Stimulated activated CD4-positive, alpha-beta T cell treated with anti-CD3 and anti-CD28 coated beads, Interleukin-1b, Interleukin-23, amount 100 ng/mL, for 1 hour (primary cell): ENCODE measurements at places on chromosomes 1 and 21.

GRCh38 chr1:230359992-230360668 lies 66.0 kb downstream of the PGBD5 start:
- no peak for DNase-seq

- DNase-seq = no peak
Measured at GRCh38 chr21:17540530-17540929, 27.7 kb downstream of the CXADR start.

DNA sequence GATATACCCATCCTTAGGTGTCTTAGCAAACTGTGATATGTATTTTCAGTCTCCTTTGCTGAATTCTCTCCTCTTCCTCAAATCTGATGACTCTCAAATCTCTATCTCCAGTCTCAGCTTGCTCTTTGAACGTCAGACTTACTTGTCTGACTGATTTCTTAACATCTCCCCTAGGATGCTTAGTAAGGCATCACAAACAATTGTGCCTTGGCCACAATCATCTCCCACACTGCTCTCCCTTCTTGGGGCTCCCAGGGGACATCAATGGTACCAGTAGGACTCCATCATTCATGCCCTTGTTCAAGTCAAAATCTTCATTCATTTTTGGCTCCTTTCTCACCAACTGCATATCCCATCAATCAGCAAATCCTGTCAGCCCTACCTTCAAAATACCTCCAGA lies 42.0 kb downstream of the GNG12 start:
- DNase-seq = no peak

GRCh38 chr1:112637254-112638109 lies 17.9 kb downstream of the CAPZA1 start:
- no peak for DNase-seq

GRCh38 chr1:246065592-246065991 lies 441.5 kb downstream of the SMYD3 start:
- DNase-seq = no peak

DNA sequence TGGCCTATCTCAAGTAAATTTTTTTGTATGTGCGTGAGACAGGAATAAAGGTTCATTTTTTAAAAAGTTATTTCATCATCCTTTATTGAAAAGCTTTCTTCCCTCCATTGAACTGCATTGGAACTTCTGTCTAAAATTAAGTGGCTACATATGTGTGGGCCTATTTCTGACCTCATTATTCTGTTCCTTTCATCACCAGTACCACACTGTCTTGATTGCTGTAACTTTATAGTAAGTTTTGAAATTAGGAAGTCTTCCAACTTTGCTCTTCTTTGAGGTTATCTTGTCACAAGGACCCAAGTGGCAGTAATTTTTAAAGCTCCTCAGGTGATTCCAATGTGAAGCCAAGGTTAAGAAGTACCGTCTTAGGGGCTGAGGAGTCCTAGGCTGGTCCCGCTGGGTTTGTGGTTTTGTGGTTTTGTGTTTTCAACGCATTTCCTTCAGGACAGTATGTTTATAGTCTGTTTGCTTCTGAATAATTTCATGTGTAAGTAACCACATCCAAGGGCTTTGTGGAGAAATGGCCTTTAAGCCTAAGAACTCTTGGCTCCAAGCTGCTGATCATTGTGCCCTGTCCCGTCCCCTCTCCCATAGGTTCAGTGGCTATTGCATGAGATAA lies 12.4 kb upstream of the SCAF4 start:
- DNase-seq = no peak

- DNase-seq = no peak
Measured at GRCh38 chr1:196538473-196538872, 69.8 kb downstream of the KCNT2 start.

- no peak for DNase-seq
Measured at GRCh38 chr1:22731924-22732720, 21.5 kb downstream of the EPHB2 start.

DNA sequence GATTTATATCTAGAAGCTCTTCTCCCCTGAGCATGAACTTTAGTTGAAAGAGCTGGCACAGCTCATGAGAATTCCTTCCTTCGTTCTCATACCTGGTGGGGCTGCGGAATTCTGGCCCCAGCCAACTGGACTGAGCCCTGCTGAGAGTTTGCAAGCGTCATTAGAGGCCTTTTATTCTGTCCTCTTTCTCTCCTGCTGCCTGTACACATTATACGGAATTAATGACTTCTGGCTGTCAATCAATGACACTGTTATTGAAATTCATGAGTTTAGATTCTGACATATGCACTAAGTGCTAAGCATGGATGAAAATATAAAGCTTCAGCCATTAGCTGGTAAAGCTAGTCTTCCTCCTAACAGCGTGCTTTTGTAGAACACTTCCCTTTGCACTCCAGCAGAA lies 27.5 kb downstream of the KAZN start:
- no peak for DNase-seq

DNA sequence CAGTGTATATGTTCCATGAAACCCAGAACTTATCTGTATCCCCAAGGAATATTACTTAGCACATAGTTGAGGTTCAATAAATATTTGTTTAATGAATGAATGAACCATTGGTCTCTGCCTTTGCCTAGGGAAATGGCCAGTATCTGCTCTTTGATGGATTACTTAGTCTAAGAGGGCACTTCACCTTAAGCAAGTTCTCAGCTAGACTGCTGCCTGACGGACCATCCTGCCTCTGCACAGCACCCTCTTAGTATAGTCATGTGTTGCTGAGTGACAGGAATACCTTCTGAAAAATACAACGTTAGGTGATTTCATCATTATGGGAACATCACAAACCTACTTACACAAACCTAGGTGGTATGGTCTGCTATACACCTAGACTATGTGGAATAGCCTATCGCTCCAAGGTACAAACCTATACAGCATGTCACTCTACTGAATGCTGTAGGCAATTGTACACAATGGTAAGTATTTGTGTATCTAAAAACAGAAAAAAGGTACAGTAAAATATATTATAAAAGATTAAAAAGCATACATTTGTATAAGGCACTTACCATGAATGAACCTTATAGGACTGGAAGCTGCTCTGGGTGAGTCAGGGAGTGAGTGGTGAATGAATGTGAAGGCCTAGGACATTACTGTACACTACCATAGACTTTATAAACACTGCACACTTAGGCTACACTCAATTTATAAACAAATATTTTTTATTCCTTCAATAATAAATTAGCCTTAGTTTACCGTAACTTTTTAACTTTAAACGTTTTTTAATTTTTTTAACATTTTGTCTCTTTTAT lies 83.7 kb upstream of the LRRC8D start:
- DNase-seq = no peak

DNA sequence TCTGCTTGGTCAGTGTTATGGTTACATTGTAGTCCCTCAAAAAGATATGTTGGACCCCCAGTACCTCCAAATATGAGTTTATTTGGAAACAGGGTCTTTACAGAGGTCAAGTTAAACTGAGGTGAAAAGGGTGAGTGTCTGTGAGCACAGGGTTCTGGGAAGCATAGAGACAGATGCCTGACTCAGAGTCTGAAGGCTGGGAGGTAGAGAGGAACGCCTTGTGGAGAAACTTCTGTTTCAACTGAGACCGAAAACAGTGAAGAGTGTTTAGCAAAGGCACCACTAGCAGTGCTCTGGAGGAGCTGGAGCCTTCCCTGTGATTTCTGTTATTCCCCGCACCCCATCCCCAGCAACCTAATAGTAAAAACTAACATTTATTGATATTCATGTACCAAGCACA lies 65.2 kb upstream of the LRRC8D start:
- no peak for DNase-seq

- no peak for DNase-seq
Measured at GRCh38 chr21:42108554-42109340, 37.6 kb downstream of the UMODL1 start.

- DNase-seq = no peak
Measured at GRCh38 chr1:234836045-234836681, 226.2 kb upstream of the IRF2BP2 start.

DNA sequence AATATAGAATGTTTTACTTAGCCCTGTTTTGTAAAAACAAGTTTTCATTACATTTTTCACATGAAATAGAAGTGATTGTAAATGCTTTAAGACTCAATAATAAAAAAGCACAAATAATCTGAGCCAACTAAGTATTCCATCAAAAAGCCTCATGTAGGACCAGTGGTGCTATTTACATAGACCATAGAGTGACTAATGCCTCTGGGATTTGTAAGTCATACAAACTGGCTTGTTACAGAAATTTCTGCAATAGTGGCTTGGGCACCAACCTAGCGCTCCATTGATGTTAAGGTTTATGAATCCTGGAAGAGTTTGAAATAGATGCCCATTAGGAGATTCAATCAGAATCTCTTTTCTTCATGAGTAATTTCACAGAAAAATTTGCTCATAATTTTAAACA lies 31.9 kb downstream of the ZMYM1 start:
- no peak for DNase-seq

GRCh38 chr1:43241413-43241836 lies 28.4 kb upstream of the TMEM125 start:
- DNase-seq = no peak

DNA sequence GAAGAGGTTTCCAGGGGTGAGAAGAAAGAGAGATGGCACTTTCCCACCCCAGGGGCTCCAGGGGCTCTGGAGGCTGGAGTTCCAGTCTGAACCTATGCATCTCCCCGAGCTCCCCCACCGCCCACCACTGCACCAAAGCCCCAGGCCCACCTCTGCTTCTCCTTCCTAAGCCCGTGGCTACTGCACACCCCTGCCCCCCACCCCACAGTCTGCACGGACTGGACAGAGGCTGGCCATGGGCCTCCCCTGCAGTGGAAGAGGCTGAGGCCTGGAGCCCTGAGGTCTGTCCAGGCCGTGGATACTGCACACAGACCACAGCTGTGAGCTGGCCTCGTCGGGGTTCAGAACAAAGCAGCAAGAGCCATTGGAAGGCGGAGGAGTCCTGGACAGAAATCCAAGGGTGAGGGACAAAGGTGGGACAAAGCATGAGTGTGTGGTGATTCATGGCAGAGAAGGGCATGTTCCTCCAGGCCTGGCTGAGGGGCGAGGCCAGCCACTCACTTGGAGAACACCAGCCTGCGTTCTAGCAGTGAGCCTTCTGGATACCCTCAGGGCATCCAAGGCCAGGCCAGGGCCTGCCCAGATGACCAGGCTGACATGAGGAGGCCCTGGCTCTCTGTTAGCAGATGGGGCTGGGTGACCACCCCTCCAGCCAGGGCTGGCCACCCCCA lies 244.8 kb upstream of the VAMP3 start:
- no peak for DNase-seq

- DNase-seq = no peak
Measured at GRCh38 chr21:26923986-26924385, 42.9 kb downstream of the ADAMTS5 start.

DNA sequence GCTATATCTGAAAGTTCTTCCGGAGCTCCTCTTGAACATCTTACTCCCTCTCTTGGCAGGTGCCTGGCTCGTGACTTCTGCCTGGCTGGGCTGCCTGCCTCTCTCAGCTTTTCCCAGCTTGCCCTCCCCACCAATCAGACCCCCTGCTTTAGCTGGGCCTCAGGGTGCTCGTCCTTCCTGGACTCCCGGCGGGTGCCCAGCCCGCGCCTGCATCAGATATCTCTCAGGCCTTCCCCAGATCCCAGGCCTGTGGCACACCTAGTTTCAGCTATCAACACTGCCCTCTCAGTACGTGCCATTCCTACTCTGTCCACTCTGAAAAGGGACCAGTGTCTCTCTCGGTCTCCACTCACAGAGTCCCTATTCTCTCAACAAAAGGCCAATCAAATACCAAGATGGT lies 96.5 kb upstream of the CLDN14 start:
- DNase-seq = no peak

GRCh38 chr21:17858747-17859146 lies 39.6 kb upstream of the C21orf91 start:
- DNase-seq = no peak

GRCh38 chr1:99119188-99119587 lies 114.5 kb upstream of the PLPPR5 start:
- no peak for DNase-seq

- DNase-seq = no peak
Measured at GRCh38 chr1:23237508-23237907, 20.2 kb upstream of the HTR1D start.

- DNase-seq = no peak
Measured at GRCh38 chr1:41486371-41487125, 2.1 kb upstream of the EDN2 start.

DNA sequence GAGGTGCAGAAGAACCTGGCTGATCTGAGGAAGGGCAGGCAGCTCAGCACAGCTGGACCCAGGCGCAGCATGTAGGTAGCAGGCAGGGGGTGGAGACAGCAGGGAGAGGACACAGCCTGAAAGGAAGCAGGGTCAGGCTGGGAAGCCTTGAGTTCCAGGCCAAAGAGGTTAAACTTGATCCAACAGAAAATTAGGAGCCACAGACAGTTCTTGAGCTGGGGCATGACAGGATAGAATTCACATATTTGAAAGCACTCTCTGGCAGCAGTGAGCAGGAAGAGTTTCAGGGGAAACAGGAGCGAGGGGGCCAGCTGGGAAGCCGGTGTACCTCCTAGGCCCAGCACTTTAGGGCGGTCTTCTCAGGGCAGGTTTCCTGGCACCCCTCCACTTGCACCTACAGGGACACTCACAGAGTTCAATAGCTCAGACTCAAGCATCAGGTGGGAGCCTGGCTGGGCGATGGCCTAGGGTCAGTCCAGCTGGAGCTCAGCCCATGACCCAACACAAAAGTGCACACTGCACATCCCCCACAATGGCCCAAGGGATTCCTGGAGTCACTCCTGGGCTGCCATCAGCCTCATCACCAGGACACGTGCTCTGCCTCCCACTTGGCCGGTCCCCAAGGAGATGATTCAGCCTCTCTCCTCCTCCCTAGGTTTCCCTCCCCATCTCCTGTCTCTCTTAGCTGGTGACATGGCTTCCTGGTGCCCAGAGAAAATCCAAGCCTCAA lies 22.7 kb downstream of the MATN1 start:
- DNase-seq = no peak

DNA sequence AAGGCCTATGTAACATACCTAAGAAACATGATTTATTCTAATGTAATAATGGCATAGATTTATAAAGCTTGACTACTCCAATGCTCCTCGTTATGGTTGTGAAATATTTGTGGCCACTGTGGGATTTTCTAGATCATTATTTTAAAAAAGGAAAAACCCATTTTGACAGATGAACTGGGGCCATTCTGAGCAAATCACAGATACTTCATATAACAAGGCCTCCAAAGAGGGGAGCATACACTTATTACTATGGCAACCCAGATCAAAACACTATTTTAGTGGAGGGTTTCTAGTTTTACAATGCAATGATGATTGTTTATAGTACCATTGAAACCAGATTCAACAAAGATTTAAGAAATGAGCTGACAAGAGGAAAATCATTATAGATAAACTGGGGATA lies 346.6 kb downstream of the ZNF326 start:
- DNase-seq = no peak

- DNase-seq = no peak
Measured at GRCh38 chr1:36576118-36576517, 93.4 kb upstream of the CSF3R start.

DNA sequence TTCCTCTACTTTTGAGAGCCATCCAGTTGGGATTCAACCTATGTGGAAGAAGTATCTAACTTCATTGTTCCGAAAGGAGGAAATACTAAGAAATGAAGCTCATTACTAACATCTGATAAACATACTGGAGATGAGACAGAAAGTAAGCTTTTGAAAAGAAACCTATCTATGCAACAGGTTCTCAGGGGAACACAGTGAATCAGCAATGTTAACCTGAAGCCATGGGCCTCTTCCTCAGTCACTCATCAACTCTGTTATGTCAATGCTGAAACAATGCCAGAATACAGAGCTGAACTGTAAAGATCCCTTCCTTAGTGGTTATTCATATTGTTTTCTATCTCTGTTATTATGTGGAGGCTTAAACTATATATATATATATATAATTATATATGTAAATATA lies 55.5 kb upstream of the ESRRG start:
- no peak for DNase-seq

GRCh38 chr1:172359491-172359999 lies 60.9 kb upstream of the C1orf105 start:
- no peak for DNase-seq
